Femur (tissue), 1 donor: ENCODE measurements at places on chromosomes 2 and 18.

DNA sequence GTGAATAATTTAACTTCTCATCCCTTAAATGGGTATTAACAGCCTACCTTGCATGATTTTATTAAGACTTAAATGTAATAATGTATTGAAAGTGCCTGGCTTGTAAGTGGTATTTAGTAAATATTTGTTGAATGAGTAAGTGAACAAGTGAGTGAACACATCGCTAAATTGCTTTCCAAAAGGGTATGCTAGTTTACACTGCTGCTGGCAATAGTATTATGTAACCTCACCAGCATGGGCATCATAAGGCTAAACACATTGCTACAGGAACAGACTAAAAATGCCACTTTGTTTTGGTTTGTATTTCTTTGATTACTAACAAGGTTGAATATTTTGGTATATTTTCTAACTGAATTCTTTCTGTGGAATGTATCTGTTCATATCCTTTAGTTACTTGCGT is 9.8 kb downstream of the WDR43 start:
- no peak for DNase-seq

DNA sequence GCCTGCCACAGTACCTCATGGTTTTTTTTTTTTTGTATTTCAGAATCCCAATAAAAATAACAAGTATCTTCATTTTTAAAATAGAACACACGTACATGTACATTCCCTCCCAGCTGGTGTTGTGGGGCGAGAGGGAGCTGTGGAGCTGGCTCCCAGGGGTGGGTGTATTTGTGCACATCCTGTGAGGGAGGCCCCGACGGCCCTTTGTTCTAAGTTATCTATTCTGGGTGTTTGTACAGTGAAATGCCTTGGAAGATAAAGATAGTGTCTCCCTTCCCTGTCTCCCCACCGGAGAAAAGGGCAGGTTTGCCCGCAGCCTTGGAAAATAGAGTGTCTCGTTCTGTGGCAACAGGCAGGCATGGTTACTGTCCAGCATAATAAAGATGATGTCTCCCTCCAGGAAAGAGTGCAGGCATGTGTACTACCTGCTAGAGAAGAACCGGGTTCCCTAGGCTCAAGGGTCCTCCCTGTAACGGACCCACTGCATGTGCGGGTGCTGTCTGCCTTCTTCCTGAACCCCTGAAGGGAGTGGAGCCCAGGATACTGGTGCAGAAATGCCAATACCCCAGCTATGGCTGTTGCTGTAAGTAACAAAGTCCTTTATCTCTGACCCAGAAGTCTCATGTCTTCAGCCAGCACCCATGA is 12.1 kb upstream of the ALLC start:
- DNase-seq = no peak

DNA sequence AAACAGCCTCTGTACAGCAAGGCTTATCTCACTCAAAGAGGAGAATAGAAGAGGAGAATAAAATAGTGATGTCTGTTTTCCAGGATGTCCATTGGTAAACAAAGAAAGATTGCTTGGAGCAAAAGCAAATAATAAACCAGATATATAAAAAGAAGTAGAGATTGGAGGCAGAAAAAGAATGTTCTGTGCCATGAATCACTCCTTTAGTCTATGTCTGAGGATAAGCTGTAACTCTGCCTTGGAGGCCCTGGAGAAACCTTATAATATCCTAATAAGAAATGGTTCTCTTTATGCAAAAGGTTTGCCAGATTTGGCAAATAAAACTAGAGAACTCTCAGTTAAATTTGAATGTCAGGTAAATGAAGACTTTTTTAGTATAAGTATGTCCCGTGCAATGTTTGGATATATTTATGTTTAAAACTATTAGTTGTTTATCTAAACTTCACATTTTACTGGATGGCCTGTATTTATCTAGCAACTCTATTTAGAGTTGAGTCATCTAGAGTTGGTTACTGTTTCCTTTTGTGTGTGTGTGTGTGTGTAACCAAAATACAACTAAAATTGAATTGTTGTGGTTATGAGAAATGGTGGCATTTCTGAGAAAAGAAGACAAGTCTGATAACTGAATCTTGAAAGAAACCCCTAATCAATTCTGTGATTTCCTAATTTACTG is 510.3 kb upstream of the SETBP1 start:
- DNase-seq = no peak

GRCh38 chr18:75204732-75205513 is 4.0 kb downstream of the PTGR3 start:
- DNase-seq = peak; percentile 41

- DNase-seq = peak; percentile 58
These were observed 2.0 kb upstream of the CHRND start for GRCh38 chr2:232523682-232524597.

DNA sequence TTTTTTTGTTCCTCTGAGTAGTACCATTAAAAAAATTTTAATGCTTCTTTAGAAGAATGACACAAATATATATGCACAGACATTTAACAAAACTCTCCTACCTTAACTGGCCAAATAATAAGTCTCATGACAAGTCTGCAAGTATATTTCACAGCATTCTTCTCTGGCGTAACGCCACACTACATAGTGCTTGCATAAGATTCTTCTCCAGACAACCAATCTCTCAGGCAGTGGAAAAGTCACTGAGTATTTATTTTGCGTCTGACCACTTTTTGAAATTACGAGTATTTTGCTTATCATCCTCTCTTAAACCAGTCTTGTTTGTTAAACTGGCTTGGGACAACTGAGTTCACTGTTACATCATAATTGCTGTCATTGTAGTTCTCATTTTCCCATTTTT is 749.2 kb downstream of the ADCYAP1 start:
- DNase-seq = no peak

DNA sequence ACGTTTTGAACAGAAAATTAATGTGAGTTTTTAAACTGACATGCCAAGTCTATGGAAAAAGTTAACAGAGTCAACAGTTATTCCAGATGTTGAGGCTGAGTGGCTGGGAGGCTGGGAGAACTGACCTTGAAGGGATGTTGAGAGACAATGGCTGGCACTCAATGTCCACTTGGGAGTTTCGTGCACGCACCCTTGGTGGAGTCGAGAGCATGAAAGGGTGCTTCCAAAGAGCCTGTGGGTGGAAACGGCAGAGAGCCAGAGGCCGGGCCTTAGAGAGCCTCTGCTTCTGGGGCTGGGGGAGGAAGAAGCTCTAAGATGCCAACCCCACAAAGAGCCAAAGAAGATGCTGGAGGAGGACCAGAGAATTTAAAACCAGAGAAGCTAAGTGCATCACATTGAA is 63.4 kb upstream of the L3MBTL4 start:
- peak; percentile 64 for DNase-seq

- DNase-seq = no peak
These were observed 57.2 kb upstream of the SLC1A4 start for GRCh38 chr2:64932116-64932370.

DNA sequence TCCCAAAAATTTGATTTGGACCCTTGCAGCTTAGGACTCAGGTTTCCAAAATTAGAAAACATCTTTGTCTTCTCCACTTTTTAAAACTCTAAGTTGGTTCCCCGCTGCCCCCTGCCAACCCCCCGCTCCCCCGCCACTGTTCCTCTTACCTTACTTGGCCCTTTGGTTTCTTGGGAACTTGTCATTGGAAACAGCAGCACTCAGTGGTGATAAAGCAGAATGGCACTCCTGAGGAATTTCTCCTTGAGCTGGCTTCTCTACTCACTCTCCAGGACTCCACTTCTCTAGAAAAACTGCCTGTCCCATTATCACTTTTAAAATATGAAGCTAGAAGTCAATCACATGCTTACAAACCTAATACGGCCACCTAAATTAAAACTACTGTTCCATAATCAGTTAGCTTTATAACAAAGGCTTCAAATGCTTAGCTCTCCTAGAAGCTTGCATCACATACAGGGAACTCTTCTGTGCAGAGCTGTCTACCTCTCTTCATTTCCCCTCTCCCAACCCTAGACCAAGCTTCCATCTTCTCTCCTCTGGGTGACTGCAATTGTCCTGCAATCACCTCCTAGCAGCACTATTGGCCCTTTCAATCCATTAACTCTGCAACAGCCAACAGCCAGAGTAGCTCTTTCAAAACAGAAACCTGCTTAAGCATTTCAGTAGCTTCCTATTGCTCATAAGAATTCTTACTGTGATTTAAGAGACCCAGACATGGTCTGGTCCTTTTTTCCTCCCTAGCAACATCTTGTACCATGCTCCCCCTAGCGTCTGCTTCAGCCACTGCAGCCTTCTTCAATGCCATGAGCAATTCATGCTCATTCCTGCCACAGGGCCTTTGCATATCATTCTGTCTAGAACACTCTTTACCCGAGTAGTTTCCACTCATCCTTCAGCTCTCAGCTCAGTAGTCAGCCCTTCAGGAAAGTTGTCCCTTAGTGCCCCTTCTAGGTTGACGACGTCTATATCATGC is 15.2 kb upstream of the PLEKHM3 start:
- peak; percentile 64 for DNase-seq

- DNase-seq = no peak
These were observed 537.7 kb upstream of the PKDCC start for GRCh38 chr2:41510108-41510507.

- no peak for DNase-seq
These were observed 542.1 kb downstream of the PID1 start for GRCh38 chr2:228728961-228729360.

- DNase-seq = no peak
These were observed 271.4 kb downstream of the ZEB2 start for GRCh38 chr2:144248350-144249034.

GRCh38 chr2:58796239-58796910 is 555.2 kb upstream of the FANCL start:
- no peak for DNase-seq

DNA sequence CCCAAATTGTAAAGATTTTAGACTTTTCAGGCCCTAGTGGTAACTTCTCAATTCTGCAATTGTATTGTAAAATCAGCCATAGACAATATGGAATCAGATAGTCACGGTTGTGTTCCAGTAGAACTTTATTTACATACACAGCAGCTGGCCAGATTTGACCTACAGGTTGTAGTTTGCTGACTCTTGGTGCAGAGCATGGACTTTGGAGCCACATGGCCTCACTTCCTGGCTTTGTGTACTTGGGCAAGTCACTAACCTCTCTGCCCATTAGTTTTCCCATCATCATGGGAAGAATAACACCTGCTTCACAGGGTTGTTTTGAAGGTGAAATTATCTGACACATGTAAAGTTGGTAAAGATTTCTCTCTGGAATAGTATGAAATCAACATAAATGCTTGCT is 147.6 kb downstream of the TMEM200C start:
- no peak for DNase-seq

DNA sequence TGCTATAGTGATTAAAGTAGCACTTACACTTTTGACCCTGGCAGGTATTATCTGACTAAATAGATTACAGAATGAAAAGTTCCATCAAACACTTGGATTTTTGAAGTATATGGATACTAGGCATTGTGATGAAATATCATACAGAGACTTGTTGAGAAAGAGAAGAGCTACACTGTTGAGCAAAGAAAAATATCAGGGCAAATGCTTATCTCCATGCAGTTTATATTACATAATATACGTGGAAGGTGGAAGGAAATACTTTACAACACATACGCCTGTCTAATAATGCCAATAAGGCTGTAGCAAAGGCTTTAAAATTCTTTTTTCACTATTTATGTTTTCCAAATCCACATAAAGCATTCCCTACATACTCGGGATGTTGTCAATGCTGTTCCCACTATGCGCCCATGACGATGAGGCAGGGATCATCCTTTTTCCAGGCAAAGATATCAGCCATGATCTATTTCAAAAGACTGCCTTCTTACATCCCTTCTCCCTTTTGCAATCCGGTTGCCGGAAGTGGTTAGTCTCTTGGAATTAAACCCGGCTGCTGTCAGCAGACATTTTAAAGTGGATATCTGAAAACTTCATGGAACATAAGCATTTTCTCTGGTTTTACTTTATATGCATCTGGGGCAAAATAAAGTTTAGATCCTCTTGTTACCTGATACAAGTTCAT is 92.6 kb upstream of the ITGA4 start:
- DNase-seq = no peak

GRCh38 chr2:85703329-85703728 is 9.2 kb downstream of the GNLY start:
- DNase-seq = no peak

GRCh38 chr18:13112982-13113381 is 105.6 kb upstream of the LDLRAD4 start:
- DNase-seq = peak; percentile 55
